Foreskin melanocyte (primary cell): ENCODE measurements at places on chromosomes 12 and 14.
A peak's percentile ranks its signal among the peaks of the same experiment; 100 is the strongest.

GRCh38 chr12:104137001-104137901 is 759 bp downstream of the NFYB start:
- DNase-seq: peak; percentile 32

DNA sequence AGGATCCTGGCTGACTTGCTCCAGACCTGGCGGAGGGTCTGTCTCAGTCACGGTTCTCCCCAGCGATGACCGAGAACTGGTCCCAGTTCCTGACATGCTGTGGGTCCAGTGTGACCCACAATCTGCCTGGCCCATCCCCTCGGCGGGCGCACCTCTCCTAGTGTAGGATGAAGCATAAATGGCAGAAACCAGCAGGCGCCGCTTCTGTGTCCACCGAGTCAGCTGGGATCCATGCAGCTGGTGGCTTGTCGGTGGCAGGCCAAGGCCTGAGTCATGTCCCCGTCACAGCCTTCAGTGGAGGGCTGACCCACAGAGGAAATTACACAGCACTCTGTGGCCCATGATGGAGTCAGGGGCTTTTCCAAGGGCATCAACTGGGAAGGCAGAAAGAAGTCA is 38.5 kb downstream of the NFKBIA start:
- DNase-seq: no peak

DNA sequence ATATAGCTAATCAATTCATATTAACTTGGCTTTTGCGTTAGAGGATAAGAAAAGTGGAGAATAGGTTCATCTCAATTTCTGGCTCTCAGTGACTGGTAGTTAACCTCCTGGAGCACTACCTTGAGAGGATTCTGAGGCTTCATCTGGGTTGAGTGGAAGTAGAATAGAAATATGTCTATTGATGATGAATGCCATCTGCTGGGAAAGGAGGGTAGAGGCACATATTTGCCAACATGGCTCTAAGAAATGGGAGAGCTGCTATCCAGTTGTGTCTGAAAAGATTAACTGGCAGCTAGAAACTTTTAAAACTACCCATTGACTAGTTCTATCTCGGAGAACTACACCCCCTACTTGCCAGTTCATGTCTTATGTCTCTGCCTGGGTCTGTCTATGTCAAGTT is 530.1 kb downstream of the NRXN3 start:
- DNase-seq: peak; percentile 13

- no peak for DNase-seq
Observed at GRCh38 chr14:85363358-85363757, 166.6 kb upstream of the FLRT2 start.

DNA sequence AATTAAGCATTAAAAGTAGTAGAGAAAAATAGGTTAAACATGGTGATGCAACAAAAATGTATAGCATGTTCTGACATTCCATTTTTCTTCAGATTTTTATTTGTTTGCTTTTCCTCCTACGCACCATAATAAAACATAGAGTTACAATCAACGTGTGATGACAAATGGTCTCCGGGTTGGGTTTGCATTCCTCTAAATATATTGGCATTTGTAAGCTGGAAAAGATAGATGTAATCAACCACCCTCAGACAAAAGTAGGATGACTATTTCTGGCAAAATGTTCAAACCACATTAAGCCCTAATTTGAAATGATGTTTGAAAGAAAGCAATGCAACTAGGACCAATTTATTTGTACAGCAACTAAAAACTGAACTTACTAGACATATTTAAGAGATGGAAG is 58.4 kb downstream of the SLC25A21 start:
- no peak for DNase-seq
